ENCODE measurements at places on chromosomes 12 and 14.

GRCh38 chr12:100715976-100716944 lies 78.3 kb upstream of the ANO4 start:
- no peak for DNase-seq

GRCh38 chr12:71456316-71456715 lies 16.7 kb downstream of the LGR5 start:
- no peak for DNase-seq

GRCh38 chr12:128619263-128619662 lies 204.5 kb downstream of the SLC15A4 start:
- no peak for DNase-seq

GRCh38 chr12:107761502-107761904 lies 566 bp upstream of the PRDM4 start:
- no peak for DNase-seq

DNA sequence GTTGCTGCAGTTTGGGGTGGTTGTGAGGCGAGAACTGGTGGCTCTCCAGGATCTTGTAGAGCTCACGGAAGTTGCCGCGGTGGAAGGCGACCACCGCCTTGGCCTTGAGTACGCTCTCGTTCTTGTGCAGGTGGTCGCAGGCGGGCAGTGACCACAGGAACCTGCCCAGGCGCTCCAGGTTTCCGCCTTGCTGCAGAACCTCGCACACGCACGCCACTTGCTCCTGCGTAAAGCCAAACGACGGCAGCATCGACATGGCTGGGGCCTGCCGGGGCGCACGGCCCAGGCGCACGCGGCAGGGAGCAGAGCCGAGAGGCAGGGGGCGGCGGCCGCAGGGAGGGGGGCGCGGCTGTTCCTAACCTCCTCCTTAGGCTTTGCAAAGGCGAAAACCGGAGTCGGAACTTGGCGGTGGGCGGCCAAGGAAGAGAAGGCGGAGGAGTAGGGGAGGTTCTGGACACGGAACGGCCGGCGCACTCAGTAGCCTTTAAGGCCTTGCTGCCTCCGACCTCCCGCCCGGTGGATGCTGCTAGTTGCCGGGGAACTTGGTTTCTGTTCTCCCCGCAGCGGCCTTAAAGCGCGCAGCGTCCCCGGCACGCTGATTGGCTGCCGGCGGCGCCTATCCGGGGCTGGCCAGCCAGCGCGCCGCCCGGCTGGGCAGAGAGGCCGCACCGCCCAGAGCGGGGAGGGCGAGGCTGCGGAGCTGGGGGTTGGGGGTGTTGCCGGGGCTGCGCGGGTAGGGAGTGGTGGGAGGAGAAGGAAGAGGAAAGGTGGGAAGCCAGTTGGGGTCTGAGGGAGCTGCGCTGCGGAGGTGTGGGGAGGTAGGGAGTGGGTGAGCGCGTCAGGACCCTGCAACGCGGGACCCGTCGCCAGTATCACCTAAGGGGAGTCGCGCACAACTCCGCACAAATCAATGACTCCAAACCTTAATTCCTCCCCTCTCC lies at the start of gene SIX1:
SIX1 (minus strand) TSS at position 544 of the 941 bp plus-strand sequence; CDS start at position 256, 288 bp downstream.
- no peak for DNase-seq

DNA sequence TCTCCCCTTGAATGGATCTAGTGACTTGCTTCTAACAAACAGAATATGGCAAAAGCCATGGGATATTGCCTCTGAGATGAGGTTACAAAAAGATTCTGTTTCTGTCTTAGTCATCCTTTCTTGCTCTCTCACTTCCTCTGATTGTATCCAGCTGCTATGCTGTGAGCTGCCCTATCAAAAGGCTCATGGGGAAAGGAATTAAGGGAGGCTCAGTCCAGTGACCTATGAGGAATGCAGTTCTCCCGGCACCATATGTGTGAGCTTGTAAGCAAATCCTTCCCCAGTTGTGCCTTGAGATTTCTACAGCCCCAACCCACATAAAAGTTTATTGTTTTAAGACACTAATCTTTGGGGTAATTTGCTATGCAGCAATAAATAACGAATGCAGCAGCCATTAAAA lies 183.1 kb downstream of the KLHL28 start:
- DNase-seq, result no peak

GRCh38 chr14:49975799-49976198 lies 82.9 kb downstream of the ARF6 start:
- no peak for DNase-seq

GRCh38 chr14:68952531-68953195 lies 26.4 kb downstream of the ACTN1 start:
- no peak for DNase-seq

- DNase-seq, result no peak
These were observed 13.1 kb downstream of the DPF3 start for GRCh38 chr14:72880820-72881219.

DNA sequence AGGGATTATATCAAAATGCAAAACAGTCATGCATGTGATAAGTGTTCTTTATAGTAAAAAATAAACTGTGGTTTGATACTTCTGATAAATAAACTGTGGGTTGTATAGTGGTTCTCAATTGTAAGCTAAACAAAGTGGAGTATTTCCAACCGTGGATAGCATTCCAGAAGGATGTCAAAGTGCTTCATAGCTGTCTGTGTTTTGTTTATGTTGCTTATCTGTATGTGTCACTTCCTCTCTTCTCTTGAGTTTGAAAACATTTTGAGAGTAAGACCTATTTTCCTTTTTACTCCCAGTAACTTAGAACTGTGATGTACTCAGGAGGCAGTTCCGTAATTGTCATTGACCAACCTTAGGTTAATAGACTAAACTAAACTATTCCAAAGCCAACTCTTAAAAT lies 415.8 kb downstream of the TMTC2 start:
- DNase-seq, result no peak

DNA sequence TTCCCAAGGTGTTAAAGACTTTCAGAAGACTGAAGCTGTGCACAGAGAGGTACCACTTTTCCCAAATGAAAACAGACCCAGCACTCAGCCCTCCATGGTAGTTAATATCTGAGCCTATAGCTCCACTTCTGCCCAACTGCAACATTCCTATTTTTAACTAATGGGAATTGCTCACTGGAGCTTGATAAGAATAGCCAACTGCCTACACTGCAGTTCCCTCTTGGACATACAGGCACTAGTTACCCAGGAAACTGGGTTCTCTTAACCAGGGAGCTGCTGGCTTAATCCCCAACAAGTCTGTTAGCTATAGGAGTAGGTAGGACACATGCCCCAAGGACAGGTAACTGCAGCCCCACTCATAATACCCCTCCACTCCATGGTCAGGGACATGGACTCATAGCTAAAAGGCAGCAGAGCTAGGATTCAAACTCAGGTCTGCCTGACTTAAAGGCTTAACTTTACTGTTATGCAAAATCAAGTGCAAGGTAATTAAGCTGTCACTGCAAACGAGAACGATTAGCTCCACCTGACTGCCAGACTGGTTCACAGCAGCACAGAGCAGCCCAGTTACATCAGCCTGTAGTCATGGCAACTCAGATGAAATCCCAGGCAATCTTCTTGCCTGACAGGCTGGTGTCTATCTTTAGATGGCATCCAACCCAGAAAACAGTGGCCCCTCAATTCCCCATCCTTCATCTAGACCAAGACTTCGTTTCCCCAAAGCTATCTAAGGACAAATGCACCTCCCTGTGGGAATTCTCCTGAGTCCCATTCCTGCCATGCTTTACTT lies 77.1 kb upstream of the ACTN1 start:
- no peak for DNase-seq

- no peak for DNase-seq
These were observed 171.8 kb downstream of the DUSP6 start for GRCh38 chr12:89180496-89180895.

- DNase-seq, result no peak
These were observed 13.2 kb downstream of the TRIP11 start for GRCh38 chr14:92026548-92027190.

DNA sequence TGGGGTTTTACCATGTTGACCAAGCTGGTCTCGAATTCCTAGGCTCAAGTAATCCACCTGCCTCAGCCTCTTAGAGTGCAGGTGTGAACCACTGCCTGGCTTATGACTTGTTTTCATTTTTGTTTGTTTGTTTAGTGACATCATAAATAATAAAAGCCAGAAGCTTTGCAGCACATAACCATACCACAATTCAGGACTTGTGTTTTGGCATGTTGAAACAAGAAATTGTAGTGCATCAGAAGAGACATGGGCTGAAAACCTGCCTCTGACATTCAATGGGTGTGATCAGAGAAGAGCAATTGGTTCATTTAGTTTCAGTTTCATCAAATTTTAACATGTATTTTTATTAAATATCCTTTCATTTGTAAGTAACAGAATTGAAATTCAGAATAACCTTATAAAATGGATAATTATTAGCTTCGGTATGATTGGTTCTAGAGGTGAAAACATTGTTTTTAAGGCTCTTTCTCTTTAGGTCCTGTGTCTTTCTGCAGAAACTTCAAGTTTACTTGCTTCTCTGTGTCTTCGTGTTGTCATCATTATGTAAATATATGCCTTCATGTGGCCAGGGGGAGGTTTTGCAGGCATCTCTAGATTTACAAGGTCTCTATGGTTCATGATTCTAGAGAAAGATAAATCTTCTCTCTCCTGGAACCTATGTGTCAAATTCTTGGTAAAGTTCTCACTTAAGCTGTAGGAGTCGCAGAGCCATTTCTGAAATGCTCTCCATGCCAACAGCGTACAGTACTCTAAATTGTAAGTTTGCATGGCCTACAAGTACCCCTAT lies 312.0 kb downstream of the KCNC2 start:
- no peak for DNase-seq

GRCh38 chr14:32757568-32757967 lies 181.1 kb upstream of the NPAS3 start:
- DNase-seq, result no peak

- no peak for DNase-seq
These were observed 160.9 kb downstream of the VRK1 start for GRCh38 chr14:96958057-96958456.
